Inflammatory macrophage (primary cell): ENCODE measurements at places on chromosomes 16 and 17.

DNA sequence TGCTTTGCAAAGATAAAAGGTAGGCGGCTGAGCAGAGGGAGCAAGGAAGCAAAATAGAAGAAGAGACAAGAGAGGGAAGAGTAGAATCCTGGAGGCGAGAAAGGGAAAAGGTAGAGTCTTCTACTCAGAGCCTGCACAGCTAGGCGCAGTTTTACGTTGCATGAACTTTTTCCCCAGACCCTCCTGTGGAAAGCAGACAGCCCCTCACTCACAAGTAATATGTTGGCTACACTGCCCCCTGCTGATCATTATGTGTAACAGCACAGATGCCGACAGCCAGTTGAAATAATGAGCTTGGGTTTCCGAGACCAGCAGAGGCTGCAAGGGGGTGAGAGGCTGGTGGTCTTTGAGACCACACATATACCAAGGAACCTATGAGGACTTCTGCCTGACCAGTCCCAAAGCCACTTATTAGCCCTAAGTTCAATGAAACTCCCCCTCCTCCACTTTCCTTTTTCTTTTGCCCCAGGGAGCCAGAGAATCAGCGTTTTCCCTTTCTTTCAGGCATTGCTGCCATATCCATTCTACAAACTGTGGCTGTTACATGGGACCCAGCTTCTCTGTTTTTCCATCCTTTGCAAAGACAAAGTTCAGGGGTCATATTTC, 22.5 kb upstream of the CMTR2 start:
- peak; percentile 23 for DNase-seq

GRCh38 chr16:57091200-57091974, 996 bp upstream of the CPNE2 start:
- DNase-seq = no peak

DNA sequence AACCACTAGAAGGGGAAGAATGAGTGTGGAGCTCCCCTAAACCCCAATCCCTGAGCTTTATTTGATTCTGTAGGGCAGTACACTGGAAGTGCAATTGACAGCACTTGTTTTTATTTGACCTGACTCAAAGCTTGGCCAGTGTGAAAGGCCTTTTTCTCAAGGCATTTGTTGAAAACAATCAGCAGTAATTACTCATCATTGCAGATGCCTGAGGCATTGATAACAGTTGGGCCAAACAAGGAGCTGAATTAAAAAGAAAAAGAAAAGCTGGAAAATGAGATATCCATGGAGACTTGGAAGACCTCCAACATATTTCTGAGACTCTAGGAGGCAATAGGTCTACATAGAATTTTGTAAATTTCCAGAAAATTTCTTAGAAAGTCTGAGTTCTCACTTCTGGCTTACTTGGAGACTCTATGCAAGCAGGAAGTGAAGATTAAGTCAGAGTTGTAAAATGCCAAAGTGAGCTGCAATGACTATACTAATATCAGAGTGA, 200.8 kb upstream of the KCNJ16 start:
- DNase-seq = no peak

- DNase-seq = peak; percentile 73
Observed at GRCh38 chr17:34318474-34318873, 761 bp upstream of the CCL8 start.

DNA sequence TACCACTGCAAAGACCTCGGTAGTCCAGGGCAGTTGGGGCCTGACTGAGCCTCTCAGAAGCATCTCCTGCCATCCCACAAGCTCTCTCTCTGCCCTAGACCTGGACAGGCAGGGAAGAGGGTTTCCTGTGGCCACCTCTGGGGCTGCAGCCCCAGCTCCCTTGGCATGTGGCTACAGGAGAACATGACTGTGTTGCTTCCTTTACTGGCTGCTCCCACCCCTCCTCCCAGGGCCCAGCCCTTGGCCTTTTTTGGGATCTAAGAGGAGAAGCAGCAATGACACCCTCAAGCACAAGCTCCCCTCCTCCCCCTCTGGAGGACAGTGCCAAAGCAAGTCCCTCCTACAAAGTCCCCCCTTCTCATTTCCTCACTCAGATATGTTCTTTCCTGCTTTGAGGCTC, 5.6 kb downstream of the MRPL27 start:
- DNase-seq = no peak

GRCh38 chr16:2284797-2285576, 17.1 kb upstream of the RNPS1 start:
- DNase-seq = no peak

DNA sequence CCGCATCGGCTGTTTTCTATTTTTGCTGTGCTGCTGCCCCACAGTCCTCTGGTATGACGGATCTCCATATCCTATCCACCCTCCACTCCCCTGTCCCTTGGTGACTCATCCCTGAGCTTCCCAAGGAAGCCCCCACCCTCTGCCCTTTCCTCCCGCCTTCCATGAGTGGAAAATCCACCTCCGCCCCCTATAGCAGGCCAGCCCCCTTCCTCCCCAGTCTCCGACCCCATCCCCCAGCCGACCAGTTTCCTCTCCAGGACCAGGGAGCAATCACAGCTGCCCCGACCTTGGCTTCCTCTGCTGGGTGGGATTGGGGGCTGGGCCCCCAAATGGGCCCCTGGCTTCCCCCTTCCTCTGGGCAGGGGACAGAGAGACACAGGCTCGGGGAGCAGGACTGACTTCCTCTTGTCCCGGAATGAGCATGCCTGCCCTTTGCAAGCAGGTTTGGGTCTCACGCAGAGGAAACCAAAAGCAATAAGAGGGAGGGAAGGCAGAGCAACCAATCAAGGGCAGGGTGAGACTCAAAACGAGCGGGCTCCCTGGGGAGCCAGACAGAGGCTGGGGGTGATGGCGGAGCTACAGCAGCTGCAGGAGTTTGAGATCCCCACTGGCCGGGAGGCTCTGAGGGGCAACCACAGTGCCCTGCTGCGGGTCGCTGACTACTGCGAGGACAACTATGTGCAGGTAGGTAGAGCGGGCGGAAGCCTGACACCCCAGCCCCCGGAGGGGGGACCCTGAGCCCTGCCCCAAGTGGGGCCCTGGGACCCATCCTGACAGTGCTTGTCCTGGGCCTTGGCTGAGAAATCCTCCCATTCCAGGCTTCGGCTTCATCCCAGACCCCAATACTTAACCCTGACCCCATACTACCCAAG, at the start of the genes ABI3 and GNGT2:
Gene ABI3, plus strand, starts transcription at position 550 of the 872 bp plus-strand sequence. Its CDS starts 18 bp downstream, at position 568.
Gene GNGT2, minus strand, starts transcription at position 417 of the 872 bp plus-strand sequence. CDS start 3,152 bp downstream, outside the sequence.
- DNase-seq = peak; percentile 50

GRCh38 chr16:88340755-88341150, 42.0 kb upstream of the ZNF469 start:
- no peak for DNase-seq

GRCh38 chr16:19853132-19853741, 31.4 kb downstream of the GPRC5B start:
- no peak for DNase-seq

DNA sequence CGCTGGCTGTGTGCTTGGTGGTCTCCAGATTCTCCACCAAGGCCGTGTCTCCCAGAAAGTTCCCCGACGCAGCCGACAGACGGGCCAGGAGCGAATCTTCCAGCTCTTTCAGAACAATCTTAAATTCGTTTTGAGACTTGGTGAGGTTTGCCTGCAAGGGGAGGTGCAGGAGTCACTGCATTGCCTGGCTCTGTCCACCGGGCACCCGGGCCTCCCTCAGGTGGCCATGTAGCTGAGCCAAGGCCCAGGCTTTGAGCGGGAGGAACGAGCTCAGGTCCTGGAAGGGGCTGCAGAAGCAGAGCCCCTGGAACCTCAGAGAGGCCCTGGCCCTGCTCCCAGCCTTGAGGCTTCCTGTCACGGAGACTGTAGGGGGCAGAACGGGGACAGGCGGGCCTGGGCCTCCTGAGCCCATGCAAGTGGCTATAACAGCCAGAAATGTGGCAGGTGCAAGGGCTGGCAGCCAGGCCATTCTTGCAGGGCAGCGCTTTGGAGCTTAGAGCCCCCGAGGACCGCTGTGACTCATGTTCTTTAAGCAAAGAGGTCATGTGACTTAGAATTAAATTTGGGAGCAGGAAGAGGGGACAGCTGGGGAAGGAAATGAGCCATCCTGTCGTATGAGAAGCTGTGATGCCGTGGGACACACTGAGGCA, 72.4 kb downstream of the PGS1 start:
- peak; percentile 10 for DNase-seq
